Stimulated activated CD4-positive, alpha-beta T cell treated with anti-CD3 and anti-CD28 coated beads, Interleukin-1b, Interleukin-23, amount 100 ng/mL, for 1 hour (primary cell): ENCODE measurements at places on chromosomes 7 and 10.

DNA sequence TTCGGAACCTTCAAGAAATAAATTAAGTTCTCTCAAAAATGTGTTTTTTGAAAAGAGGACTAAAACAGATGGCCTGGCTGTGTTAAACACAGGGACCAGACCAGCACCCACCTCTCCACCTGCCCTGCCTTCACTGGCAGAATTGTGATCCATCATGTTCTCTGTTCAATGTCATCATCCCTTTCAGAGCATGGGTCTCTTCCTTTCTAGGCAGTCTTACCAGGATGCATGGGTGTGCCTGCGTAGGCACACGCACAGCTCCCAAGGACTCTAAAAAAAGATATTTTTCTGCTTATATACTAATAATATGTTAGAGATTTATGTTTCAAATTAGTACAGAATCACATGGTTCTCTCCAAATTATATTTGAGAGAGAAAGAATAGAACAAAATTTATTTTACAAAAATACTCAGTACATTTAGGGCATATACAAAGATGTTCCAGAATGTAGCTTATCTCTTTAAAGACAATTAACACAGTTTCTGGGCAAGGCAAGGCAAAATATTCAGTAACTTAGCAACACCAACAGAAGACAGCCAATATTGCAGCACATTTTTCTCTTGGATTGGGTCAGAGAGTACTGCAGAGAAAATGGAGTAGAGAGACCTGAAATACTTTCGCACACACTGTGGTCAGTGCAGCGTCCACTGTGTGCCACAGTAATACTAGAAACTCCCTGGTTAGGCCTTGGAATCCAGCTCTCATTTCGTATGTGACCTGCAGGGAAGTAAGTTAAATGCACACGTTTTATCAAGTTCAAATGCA, 52.8 kb downstream of the EGFR start:
- no peak for DNase-seq

GRCh38 chr10:61899997-61900828, 1.3 kb upstream of the ARID5B start:
- no peak for DNase-seq

DNA sequence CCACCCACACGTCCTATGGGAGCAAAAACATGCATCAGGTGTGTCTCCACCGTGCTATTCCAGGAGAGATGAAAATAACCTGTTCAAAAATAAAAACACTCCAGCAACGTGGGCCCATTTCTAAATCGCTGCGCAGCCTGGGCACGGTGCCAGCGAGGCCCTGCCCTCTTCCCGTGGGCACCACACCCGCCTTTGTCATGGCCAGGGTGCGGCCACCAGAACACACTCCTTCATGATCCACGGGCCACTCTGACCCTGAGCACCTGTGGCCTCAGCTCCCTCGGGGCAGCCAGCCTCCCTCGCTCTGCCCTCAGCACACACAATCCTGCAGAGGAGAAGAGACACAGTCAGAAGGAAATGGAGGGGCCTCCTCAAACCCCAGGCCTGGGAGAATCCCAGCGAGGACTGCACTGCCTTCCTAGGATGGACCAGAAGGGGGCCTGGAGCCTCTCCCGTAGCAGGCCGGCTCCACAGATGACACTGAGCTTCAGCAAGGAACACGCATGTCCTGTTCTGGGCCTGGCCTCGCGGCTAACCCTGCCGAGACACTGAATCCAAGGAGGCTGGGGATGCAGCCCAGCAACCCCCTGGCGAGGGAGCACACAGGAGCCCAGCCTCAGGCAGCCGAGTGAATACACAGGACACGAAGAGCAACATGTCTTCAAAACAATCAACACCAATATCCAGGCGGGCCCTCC, 169.0 kb downstream of the MAD1L1 start:
- DNase-seq = no peak

- DNase-seq = no peak
These were observed 83.6 kb downstream of the CSTF2T start for GRCh38 chr10:51615764-51616298.

DNA sequence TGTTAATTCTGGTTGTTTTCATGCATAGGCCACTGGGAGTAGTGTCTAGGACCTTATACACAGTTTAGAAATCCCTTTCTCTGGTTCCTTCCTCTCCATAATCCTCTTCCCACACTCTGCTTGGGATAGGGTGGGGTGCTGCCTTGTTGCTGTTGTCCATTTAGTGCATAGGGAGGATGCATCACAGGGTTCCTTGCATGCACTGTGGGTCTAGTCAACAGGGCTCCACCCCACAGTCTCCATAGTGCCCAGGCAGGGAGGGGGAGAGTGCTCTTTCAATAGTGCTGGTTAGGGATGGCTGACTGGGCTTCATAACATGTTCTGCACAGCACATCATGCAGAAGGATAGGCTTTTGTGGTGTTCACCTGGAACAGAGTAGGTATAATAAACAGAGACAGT, 81.1 kb downstream of the ARHGAP12 start:
- no peak for DNase-seq

- DNase-seq = no peak
These were observed 16.7 kb downstream of the ITGB1 start for GRCh38 chr10:32941357-32941756.

- no peak for DNase-seq
These were observed 827.6 kb upstream of the AUTS2 start for GRCh38 chr7:68770649-68771048.

DNA sequence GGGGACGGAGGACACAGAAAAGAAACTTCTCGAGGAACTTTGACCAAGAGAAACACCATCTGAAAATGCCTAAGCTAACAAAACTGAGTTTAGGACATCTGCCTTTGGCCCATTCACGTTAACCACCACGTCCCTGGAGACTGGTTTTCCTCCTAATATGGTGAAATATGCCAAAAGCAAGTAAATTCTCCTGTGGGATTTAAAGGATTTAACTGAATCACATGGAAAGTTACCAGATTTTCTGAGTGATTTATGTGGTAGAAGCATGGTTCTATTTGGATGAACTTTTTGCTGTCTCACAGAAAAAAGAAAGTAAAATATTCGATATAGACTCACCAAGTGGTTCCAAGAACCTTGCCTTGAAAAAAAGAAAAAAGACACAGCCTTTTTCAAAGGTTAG, 30.4 kb upstream of the BMPER start:
- DNase-seq = no peak

DNA sequence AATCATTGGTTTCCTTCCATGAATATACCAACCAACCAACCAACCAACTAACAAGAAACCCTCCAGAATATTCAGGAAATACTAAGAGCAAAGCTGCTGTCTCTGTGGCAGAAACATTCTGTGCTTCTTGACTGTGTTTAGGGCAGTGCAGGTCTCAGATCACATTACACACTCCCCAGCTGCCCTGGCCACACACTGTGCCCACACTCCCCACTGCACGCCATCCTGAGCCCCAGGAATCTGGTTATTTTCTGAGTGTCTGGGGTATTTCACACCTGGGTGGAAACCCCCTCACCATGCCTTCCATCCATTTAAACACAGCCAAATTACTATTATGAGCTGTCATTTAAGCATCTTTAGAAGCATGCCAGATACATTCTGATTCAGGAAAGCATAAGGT, 183.7 kb upstream of the ANK3 start:
- peak; percentile 12 for DNase-seq

DNA sequence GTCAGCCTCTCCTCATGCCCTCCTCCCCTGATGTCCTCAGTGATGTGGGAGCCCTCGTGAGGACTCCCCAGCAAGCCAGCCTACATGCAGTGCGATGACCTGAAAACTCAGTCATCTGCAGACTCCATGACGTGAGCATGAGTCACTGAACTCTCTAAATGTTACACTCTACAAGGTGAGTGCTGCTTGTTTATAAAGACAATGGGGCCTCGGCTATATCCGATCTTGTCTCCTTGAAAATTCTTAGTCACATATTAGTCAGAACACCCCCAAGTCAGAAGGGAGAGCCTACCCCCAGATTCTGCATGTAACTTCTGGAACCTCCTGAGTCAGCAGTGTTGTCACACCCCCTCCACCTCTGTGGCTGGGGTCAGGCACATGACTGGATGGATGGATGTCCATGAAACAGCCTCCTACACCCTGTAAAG, 673.8 kb downstream of the INHBA start:
- DNase-seq = no peak

DNA sequence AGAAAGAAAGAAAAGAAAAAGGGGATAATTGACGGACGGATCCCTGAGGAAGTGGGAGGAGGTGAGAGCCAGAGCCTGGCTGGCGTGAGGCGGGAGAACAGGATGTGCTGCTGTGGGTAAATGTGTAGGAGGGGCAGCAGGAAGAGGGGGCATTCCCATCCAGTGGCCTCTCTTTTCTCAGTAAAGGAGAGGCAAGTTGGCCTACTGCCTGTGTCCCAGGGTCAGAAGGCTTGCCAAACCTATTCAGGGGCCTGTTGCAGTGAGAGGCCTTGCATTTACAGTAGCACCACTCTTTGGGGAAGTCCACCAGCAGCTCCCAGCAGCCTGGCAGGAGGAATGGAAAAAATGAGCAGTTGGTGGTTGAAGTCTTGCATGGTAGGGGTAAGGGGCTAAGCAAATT, 26.6 kb upstream of the ASCC1 start:
- DNase-seq = no peak

DNA sequence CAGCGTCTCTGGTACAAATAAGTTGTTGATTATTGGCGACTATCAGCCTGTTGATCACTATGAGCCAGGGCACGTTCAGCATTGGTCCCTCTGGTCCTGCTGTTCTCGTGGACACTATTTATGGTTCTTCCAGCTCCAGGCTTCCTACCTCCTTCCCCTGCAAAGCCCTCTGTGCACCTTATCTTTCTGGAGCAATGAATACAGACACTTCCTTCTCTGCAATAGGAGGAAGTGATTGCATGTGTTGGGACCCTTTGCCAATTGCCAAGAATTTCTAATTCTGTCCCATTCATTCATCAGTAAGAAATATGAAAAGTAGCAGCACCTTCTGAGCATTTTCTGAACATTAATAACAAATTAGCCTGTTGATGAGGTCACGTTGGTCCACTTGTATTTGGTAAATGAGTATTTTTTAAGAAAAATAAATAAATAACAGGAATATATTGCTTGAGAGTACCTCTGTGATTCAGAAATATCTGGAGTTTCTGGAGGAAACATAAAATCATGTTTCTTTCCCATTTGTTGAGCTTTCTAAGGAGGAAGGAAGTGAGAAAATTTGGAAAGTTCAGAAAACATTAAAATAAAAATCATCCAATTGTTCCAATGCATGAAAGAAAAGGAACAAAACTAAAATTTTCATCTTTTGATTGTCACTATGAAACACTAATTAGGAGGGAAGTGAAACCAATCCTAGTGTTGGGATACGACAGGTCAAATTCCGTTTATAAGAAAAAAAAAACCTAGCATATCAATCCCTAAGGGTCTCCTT, 259.1 kb upstream of the KLF6 start:
- DNase-seq = no peak

DNA sequence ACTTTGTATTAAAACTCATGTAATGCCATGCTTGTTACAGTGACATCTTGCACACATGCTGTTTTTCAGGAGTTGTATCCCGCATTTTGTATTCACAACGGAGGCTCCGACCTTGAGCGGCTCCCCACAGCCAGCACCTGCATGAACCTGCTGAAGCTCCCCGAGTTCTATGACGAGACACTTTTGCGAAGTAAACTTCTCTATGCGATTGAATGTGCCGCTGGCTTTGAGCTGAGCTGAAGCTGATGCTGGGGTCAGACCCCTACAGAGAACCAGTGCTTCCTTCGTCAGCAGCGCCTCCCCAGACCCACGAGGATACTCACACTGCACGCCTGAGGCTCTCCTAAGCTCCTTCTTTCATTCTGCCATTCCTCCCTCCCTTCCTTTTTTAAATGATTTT, 69.3 kb upstream of the DNAJB6 start:
- no peak for DNase-seq

GRCh38 chr10:83089335-83089734, 1050.0 kb upstream of the GHITM start:
- DNase-seq = no peak

GRCh38 chr7:116284390-116284789, 74.1 kb downstream of the TES start:
- DNase-seq = no peak

DNA sequence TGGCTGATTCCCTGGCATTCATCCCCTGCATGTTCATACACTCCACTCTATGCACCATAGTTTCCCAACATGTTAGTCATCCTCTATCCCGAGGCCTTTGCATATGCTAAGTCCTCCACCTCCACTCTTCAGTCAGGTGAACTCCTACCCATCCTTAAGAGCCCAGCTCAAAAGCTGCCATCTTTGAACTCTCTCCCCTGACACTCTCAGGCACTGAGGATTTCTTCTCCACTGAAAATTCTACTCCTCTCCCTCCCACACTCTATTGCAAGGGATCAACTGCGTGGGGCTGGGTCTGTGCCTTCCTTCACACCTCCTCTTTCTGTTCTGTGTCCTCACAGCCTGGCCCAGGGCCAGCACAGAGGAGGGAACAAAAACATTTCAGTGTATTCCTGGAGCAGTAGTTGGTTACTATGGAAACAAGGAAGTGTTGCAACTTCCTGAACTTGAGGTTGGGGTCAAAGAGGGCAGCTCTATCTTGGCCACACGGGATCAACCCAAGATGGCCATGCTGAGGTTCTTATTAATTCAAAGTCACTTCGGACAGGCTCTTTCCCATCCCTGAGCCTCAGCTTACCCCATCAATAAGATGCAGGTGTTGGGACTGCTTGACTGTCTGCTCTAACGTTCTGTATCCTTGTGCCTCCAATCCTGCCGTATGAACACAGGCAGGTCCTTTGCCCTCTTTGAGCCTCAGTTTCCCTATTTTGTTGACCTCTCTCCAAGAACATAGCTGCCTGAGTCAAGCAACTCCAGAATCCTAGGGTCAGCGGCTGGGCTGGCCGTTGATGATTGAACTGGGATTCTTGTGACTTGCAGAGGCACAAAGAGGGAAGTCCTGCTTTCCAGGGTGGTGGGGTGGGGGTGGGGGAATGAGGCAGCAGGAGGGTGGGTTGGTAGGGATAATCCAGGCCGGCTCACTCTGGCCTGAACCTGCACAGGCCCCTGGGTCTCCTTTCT, 15.5 kb downstream of the ZMIZ1 start:
- no peak for DNase-seq

GRCh38 chr7:148914208-148914777, 30.2 kb upstream of the EZH2 start:
- peak; percentile 19 for DNase-seq

DNA sequence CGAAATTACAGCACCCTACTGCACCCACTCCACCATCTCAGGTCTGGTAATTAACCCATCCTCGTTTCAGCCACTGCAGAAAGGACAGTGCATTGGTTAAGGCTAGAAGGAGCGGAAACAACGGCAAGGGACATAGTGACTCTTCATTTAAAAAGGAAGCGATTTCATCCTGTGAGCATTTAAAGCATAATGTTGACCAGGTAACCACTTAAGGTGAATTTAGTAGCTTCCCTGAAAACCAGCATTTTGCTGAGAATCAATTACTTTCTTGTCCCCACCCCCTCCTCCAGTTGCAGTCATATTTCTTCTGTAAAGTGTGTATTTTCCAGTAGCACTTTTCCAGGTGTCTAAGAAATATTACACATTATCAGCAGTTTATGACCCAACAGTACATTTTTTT, 821 bp upstream of the JAZF1 start:
- DNase-seq = no peak

- no peak for DNase-seq
These were observed 72.0 kb upstream of the KAT6B start for GRCh38 chr10:74754381-74754821.

GRCh38 chr7:123296965-123297364, 97.2 kb upstream of the SLC13A1 start:
- DNase-seq = no peak
